Stimulated activated naive CD4-positive, alpha-beta T cell treated with Interleukin-2 at 50 U/mL for 16 hours (primary cell): ENCODE measurements at places on chromosomes 11 and 22.
A peak's percentile ranks its signal among the peaks of the same experiment; 100 is the strongest.

DNA sequence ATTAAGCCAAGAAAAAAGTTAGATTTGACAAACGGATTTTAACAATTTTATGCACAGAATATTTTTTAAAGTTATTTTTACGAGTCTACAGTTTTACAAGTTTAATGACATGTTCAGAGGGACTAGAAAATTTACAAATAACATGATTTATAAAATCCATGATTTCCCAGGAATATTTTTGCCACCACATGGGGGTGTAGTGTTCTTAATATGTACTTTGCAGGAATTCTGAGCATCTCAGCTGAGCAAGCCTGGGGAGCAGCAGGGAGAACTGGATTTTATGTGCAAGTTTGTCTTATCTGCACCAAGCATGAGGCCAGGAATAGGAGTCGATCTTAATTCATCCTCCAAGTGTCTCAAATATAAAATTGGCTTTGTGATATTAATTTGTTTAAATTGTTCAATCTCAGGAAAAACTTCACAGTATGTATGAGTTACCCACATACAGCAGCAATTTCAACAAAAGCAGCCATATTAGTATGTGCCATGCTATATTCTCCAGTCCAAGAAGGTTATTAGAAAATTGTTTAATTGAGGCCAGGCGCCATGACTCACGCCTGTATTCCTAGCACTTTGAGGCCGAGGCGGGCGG is 826.3 kb downstream of the DLG2 start:
- no peak for DNase-seq

DNA sequence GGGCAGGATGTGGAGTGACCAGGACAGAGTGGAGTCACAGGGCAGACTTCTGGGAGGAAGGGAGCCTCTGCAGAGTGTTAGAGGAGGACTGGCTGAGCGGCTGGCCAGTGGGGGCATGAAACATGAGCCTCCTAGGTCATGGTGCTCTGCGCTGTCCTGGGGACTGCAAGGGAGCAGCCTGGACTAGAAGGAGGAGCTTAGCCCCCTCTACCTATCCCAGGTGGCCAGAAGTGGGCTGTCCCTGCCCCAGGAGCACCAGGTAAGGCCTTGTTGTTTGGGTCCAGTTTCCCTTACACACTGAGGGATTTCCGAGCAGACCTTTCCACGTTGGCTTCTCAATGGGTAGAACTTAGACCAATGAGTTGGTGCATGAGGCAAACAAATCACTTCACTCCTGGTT is 7.4 kb downstream of the PKNOX2 start:
- no peak for DNase-seq

DNA sequence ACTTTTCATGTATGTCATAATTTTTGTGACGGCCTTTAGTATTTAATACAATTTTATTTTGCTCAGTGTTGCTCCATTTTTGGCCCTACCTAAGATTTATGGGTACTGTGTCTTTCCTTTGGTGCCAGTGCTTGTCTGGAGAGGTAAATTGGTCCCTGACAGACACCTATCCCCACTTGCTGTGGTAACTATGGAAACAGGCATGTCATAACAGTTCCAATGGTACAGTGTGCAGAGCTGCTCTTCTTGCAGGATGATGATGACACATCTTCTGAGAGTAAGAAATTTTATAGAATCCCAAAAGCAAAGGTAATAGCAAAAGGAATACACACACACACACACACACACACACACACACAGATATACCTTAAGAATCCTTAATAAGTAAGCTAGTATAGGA is 118.5 kb downstream of the ELP4 start:
- DNase-seq: no peak

DNA sequence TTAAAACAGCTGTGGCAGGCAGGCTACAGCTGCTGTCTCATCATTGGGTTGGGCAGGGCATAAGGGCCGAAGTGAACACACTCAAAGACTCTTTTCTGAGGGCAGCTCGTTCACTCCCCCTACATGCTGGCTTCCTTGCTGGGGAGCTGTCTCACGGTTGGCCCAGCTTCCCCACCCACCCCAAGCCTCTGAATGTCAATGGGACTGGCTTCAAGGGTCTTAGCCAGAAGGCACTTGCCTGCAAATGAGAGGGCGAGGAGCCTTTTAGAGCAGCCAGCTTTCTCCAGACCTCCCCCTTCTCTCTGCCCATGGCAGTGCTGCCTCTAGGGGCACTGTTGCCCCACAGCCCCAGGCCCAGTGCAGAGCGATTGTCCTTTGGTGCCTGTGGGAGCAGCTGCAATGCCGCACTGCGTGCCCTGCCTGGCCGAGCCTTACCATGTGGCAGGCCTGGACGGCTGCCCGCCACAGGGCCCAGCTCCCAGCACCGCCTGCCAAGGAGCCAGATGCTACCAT is 94.7 kb upstream of the RASSF10 start:
- no peak for DNase-seq

DNA sequence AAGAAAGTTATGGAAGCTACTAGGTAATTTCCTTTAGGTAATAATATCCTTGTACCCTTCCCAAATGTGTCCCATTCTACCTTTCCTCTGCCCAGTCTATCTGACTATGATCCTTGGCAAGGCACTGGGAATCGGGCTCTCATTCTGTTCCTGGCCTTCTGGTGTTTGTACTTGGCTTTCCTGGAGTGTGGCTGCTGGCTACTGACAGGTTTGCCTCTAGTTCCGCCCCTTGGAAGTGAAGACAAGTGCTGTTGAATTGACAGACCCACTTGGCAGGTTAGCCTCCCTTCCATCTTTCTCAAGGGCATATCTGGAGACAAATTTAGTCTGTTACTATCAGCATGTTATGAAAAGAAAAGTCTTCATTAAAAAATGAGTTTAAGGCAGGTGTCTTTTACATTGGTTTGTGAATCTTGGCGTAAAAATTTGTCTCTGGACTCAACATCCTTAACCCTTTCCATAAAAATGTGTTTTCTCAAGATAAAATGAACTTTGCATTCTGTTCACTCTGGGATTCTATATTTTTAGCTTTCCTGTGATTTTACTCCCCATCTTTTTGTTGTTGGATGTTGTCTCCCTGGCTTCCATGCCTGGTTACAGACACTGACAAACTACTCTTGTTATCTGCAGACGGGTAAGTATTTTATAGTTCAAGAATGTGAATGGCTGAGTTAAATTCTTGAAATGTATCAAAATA is 287.4 kb upstream of the PDGFD start:
- DNase-seq: no peak

DNA sequence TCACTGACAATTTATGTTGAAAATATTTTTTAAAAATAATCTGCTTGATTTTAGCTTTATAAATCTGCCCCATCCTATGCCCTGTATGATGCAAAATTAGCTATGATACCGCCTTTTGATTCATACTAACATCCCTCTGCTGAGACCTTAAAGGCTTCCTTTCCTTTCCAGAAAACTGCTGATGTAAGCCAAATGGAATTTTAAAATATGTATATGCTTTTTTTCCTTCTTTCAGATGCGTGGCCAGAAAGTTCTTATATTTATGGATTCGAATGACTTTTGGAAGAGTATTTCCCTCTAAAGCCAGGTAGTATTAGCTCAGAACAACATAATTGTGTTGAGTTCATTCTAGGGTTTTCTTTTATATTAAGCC is 34.5 kb downstream of the SFI1 start:
- no peak for DNase-seq

- DNase-seq: no peak
These were observed 105.9 kb downstream of the MED15 start for GRCh38 chr22:20613301-20613700.

GRCh38 chr22:22010358-22010757 is 27.8 kb upstream of the TOP3B start:
- no peak for DNase-seq

DNA sequence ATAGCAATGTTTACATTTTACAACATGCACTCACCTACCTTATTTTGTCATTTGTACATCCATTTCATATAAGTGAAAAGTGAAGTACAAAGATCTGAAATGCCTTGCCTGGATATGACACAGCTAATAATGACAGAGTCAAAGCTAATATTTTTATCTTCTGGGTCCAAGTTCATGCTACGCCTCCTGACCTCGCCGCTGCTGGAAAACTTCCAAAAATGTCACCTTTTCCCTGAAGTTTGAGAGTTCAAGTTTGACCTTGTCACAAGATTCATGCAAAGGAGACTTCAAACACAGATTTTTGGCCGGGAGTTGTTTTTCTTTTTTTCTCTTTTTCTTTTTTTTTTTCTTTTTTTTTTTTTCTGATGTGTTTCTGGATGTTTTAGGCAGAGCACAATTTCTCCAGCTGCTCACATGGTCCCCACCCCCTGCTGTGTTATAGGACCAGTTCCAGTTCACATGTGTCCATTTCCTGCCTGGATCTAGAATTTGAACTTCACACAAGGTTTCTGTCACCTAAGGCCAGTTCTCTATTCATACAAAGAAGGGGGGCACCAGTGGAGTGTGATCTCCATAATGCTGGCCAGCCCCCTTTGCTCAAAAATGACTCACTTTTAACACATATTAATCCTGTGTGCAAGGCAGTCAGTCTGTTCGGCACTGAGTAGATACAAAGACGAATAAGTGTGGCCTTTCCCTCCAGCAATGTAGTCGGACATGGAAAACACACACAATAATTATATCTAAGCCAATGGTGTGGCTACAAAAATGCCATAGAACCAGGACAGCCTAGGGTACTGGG is 546.8 kb downstream of the BUD13 start:
- DNase-seq: no peak

DNA sequence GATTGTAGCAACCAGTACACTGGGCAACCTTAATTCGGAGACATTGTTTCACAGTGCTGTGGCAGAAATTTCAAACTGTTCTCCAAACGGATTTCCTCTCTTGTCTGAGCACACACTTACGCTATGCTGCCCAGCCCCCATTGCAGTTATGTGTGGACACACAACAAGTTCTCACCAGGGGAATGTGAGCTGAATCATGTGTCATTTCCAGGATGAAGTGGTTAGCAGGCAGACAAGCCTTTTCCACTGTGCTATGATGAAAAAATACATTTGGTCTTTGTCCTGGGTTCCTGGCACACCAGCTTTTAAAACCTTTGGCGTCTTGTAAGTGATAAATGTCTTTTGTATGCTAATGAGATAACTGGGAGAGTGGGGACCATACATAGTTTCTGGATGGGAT is 46.9 kb upstream of the SYT9 start:
- no peak for DNase-seq

DNA sequence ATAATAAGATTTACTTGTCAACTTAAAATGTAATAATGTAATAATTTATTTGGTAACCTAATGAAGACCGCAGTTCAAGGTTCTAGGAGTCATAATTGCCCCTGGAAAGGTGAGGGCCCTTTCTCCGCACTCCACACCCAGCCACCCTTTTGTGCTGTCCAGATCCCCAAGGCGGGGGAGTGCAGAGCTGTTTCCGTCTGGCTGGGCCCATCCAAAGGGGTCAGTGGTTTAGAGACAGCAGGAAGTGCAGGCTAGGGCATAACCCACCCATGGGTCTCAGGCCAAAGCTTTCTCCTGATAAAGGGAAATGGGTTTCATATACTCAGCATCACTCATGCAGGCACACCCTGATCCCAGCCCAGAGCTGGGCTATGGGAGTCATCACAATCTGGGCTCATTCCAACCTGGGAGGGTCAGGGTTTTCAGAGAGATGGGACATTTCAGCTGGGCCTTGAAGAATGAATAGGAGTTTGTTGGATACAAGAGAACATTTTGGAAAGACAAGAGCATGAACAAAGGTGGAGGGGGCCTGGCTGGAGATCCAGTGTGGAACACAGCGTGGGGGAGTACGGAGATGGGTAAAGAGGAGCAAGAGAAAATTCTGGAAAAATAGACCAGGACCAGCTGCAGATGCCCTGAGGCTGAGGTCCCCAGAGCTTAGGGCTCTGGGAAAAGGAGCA is 432.2 kb downstream of the TBC1D22A start:
- no peak for DNase-seq

DNA sequence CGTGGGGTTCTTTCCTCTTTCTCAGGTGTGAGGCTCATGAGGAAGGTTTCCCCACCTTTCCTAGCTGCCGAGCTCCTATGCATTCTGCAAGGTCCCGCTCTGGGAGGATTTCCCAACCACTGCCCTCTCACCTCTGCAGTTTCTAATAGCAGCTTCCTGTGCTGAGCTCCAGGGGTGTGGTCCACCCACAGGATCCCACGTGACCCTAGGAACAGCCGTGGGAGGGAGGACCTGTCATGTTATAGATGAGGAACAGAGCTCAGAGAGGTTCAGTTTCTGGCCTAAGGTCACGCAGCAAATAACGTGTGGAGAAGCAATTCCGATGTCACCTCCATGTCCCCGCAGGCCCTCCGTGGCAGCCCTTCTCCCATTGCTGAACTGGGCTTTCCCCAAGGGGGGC is 38.5 kb downstream of the FLRT1 start:
- peak; percentile 29 for DNase-seq

DNA sequence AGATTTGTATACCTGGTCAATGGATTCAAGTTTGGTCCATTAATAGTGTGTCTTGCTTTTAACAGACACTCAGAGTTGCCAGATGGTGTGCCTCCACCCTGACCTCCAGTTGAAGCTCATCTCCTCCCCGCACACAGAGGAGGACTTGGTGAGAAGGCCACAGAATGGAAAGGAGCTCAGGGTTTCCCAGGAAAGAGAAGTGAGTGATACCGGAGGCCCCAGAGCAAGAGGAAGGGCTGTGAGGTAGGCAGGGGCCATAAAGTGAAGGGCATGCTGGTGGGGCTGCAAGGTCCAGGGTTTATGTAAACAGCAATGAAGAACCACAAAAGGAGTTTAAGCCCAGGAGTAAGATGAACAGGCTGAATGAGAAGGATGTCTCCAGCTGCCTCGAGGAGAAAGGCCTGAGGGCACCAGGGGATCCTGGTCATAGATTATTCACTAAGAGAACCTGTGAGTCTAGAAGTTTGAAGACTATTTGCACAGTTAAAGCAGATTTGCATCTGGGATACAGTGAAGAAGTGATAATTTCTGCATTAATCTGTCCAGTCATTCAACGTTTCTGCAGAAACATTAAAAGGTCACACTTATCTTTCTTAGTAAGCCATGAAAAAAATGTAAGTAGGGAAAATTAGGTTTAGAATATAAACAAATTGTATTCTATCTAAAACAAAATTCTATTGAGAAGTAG is 67.5 kb upstream of the VPREB1 start:
- DNase-seq: no peak
